ENCODE measurements at places on chromosomes 2 and 18.

GRCh38 chr2:187405921-187406320 lies 42.1 kb downstream of the CALCRL start:
- DNase-seq, result no peak

DNA sequence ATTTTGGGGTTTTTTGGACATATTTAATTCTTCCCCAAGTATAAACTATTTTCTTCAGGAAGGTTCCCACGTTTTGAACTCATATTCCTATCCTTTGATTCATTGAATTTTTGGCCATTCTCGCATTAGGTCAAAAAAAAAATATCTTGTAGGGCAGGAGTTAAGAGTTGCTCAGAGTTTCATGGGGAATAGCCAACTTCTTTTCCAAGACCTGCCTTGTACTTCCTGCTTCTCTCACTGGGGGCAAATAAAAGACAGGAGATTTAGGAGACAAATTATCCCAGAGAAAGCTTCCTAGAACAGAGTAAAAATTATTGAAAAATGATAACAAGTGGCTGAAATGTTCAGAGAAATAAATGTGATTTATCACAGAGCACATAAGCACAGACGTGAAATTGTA lies 55.2 kb upstream of the BCL11A start:
- no peak for DNase-seq

DNA sequence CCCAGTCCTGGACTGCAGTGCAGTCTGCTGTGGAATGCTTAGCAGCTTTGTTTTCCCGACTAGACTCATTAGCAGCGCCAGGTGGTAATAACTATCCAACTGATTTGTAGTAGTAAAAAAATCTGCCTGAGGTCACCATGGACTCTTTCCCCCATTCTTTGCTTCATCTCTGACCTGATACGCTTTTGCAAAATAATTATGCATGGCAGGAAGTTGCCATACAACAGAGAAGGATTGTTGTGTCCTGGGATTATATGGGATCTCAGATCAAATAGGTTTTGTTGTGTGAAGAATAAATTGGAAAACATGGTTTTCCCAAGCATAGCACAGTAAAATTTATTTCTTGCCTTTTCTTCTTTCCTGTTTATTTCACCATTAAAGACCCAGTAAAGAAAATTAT lies 72.4 kb upstream of the ATP5MC3 start:
- DNase-seq, result no peak

- DNase-seq, result no peak
Observed at GRCh38 chr2:241511091-241511741, 2.8 kb upstream of the STK25 start.

- no peak for DNase-seq
Observed at GRCh38 chr18:74797577-74798151, 200.0 kb downstream of the ZNF407 start.

- no peak for DNase-seq
Observed at GRCh38 chr2:155600296-155600695, 732.2 kb downstream of the NR4A2 start.

- DNase-seq, result no peak
Observed at GRCh38 chr2:231877533-231878456, 48.4 kb downstream of the NPPC start.

GRCh38 chr2:205405752-205406151 lies 276.5 kb upstream of the NRP2 start:
- DNase-seq, result peak; percentile 87

All from endothelial cell of umbilical vein (primary cell).